ENCODE measurements at places on chromosomes 16 and 17. TPM values are rescaled to one million over a fixed set of nuclear protein-coding genes. Genes with fewer than 3 reads are reported as not detected.

The TLCD3B gene
- not detected for total RNA-seq

The RHBDL3 gene
- not detected for total RNA-seq

The C16orf92 gene
- total RNA-seq, result not detected

The SNX20 gene
- not detected for total RNA-seq

The SHCBP1 gene
- total RNA-seq, result 0.85 TPM

The SOST gene
- total RNA-seq, result not detected

The SKA2 gene
- total RNA-seq, result 63.3 TPM

The KIFC3 gene
- total RNA-seq, result 445 TPM

The NEUROD2 gene
- total RNA-seq, result not detected

- no peak for DNase-seq
Measured at GRCh38 chr17:6701719-6702118, 11.4 kb downstream of the SLC13A5 start.

GRCh38 chr17:21280081-21280518 lies 4.4 kb upstream of the MAP2K3 start:
- DNase-seq, result no peak

DNA sequence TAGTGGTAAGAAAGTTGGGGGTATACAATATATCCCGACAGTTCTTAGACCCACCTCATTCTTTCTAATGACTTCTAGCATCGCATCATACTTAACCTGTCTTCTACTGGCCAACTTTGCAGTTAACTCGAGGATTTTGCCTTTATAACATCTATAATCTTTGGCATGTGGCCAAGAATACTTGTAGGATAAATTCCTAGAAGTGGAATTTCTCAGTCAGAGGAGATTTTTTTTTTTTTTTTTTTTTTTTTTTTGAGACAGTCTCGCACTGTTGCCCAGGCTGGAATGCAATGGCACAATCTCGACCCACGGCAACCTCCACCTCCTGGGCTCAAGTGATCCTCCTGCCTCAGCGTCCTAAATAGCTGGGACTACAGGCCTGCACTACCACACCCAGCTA lies 253.5 kb downstream of the MRTFB start:
- DNase-seq, result peak; percentile 56

- DNase-seq, result no peak
Measured at GRCh38 chr17:33091271-33091670, 99.6 kb downstream of the SPACA3 start.

- DNase-seq, result no peak
Measured at GRCh38 chr17:20236578-20237227, 227.5 kb downstream of the SPECC1 start.

GRCh38 chr17:43800736-43801135 lies 20.5 kb downstream of the CFAP97D1 start:
- no peak for DNase-seq

Data from renal cortical epithelial cell (primary cell).